ENCODE measurements at places on chromosomes 5 and 9.

- DNase-seq: no peak
Observed at GRCh38 chr5:113804943-113805342, 291.4 kb downstream of the YTHDC2 start.

- no peak for DNase-seq
Observed at GRCh38 chr9:126973651-126974529, 59.3 kb downstream of the RALGPS1 start.

- peak; percentile 66 for DNase-seq
Observed at GRCh38 chr5:14727428-14727865, 62.9 kb downstream of the OTULIN start.

DNA sequence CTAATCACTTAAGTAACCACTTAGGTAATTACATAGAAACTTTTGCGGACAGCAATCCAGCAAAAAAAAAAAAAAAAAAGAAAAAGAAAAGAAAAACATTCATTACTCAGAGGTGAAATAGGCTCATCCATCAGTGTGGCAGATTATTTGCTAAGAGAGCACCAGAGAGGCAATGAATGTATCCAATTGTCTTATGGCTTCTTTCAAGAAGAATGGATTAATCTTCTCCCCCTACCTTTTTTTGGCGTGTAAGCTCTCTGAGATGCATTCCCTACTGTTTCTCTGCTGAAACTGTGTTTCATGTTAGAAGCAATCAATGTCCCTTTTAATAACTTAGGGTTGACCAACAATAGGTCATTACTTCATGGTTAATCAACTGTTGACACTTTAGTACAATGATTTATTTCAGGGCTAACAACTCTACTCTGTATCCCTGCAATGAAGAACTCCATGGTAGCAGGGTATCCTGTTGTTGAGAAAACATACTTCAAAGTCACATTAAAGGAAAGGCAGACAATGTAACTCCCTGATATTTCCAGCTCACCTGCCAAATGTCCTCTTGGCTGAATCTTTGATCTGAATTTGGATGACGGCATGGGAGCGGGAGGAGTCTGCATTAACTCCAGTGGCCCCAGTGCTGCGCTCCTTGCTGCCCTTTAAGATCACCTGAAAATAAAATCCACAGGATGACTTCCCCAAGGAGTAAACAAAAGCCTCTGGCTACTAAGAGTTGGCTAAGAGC lies 57.6 kb downstream of the KIF24 start:
- DNase-seq: no peak

GRCh38 chr9:90114641-90115425 lies 510.0 kb downstream of the GADD45G start:
- DNase-seq: no peak

- no peak for DNase-seq
Observed at GRCh38 chr5:162068412-162068811, 839 bp downstream of the GABRG2 start.

DNA sequence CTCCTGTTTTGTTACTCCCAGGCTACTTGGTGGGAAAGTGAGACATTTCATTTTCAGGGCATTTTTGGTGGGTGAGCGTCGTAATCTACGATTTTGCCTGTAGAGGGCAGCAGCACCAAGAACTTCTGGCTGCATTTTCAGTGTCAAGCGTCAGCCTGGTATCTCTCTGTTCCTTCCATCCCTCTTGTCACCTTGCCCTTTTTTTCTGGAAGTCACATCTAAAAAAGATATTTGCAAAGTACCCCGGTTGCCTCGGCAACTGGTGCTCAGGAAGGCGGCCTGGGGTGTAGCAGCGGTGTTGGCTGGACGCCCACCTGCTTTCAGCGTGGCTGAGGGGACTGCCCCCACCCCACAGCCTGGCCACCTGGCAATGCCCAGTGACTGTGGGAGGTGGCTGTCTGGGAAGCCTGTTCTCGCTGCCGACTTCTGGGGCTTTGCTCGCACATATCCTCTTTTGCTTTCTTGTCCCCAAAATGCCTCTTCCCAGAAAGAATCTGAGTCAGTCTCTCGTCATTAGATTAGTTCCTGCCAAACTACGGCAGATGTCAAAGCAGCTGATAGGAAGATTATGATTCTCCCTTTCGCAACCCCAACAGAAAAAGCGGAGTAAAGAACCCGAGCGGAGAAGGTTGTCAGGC lies 84.5 kb downstream of the ACER2 start:
- DNase-seq: peak; percentile 25

DNA sequence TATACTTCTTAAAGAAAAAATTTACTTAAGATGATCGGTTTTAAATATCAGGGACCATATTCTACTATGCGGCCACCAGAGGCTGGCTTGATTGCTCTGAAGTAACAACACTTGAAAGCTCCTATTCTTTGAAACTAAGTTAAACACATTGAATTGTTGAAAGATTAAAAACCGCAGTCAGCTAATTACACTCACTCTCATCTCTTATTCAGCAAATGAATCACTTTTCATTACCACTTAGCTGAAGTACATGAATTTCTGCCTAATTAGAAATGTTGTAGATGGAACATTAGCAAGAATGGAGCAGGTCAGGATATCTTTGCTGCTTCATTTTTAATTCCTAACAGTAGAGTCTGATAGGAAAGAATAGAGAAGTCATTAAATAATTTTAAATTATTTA lies 42.3 kb downstream of the LSM11 start:
- no peak for DNase-seq

DNA sequence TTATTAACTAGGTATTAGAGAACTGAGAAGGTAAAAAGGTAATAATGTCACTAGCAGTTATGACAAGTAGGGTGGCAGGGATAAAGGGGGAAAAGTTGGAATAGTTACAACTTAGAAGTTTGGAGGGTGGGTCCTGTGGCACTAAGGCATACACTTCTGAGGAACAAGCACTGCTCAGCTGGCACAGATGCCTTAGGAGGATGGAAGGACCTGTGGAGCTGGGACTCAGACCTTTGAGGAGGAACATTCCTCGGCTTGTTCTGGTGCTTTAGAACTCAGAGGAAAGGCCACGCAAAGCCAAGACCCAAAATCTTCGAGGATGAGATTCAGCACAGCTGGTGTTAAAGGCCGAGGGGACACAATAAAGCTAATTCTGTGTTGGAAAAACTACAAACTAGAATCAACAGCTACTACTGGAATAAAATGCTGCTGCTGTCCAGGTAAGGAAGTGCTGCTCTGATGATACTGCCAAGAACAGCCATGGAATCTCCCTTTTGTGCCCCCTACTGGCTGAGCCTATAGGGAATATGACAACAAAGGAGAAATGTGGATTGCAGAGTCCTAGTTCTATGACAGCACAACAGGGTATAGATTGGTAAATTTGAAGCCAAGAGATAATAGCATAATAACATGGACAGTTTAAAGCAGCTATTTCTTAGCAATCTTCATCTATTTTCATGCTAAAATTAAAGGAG lies 126.7 kb downstream of the SLC25A46 start:
- no peak for DNase-seq

GRCh38 chr9:74645007-74645639 lies 148.0 kb downstream of the RORB start:
- no peak for DNase-seq

- no peak for DNase-seq
Observed at GRCh38 chr5:41574391-41574790, 64.0 kb upstream of the PLCXD3 start.

- no peak for DNase-seq
Observed at GRCh38 chr9:6876195-6876894, 118.6 kb downstream of the KDM4C start.

DNA sequence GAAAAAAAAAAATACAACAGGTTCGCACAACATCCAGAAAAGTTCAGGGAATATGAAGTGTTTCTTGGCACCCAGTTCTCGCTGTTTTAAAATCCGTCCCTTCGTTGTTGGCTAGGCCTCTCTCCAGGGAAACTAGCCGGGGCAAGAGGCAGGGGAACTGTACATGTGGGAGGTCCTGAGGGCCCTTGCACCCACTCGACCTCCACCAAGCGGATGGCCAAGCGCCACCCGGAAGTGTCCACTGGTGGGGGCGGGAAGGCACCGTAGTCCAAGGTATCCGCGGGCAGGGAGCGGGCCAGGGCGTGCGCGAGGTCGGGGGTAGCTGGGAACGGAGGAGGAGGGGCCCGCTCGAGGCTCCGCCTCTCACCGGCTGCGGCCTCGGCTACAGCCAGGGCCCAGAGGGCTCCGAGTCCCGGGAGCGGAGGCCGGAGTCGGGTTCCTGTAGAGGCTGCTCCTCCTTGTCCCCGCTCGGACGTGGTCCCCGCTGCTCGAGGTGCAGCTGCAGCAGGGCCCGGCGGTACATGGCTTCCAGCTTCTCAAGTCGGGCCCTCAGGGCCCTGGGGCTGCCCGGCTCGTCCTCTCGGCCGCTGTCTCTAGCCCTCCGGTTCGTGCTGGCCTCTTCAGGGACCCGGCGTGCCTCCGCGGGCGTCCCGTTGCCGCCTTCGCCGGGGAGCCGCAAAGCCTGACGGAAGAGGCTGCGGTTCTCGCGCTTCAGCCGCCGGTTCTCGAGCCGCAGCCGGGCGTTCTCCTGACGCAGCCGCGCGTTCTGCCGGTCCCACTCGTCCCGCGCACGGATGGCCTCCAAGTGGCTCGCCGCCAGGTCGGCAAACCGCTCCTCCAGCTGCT lies 720 bp downstream of the TUSC1 start:
- no peak for DNase-seq
